T follicular helper cell (primary cell): ENCODE measurements at places on chromosomes 16 and 17.

GRCh38 chr17:60695960-60696359 lies 18.3 kb downstream of the BCAS3 start:
- no peak for DNase-seq

- DNase-seq = no peak
Observed at GRCh38 chr16:12899529-12900143, 1.8 kb upstream of the SHISA9 start.

GRCh38 chr17:64632194-64632593 lies 29.9 kb downstream of the SMURF2 start:
- DNase-seq = no peak

- no peak for DNase-seq
Observed at GRCh38 chr16:13315642-13316427, 414.4 kb downstream of the SHISA9 start.

GRCh38 chr17:75642182-75642783 lies 9.0 kb downstream of the SMIM5 start:
- DNase-seq = no peak

DNA sequence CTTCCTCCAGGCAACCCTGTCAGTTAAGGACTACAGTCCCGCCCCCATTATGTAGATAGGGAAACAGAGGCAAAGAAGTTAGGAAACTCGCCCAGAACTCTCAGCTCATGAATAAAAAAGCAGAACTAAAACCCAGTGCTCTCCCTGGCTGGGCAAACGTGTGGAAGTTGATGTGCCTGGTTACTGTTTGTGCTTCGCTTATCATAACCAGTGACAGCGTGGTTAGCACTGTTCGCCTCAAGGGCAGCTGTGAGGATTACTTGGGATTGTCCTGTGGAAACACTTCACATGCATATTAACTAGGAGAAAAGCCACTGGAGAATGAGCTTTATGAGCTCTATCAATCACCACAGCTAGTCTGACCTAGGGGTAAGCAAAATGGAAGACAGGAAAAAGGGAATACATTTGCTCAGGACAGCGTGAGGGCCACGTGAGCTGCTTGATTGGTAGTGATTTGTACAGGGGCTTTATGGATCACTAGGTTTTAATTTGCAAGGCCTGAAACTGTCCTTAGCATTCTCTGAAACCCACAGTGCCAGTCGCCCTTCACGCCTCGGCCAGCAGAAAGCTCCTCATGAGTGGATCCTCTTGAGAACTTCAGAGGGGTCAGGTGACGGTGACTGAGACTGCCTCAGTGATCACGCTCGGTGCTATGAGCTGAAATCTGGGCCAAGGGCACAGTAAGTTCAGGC lies 19.9 kb downstream of the CYB5D2 start:
- DNase-seq = no peak

- DNase-seq = no peak
Observed at GRCh38 chr17:35224436-35224835, 18.4 kb upstream of the SLFN5 start.

- no peak for DNase-seq
Observed at GRCh38 chr16:53100131-53100748, 45.4 kb downstream of the CHD9 start.

DNA sequence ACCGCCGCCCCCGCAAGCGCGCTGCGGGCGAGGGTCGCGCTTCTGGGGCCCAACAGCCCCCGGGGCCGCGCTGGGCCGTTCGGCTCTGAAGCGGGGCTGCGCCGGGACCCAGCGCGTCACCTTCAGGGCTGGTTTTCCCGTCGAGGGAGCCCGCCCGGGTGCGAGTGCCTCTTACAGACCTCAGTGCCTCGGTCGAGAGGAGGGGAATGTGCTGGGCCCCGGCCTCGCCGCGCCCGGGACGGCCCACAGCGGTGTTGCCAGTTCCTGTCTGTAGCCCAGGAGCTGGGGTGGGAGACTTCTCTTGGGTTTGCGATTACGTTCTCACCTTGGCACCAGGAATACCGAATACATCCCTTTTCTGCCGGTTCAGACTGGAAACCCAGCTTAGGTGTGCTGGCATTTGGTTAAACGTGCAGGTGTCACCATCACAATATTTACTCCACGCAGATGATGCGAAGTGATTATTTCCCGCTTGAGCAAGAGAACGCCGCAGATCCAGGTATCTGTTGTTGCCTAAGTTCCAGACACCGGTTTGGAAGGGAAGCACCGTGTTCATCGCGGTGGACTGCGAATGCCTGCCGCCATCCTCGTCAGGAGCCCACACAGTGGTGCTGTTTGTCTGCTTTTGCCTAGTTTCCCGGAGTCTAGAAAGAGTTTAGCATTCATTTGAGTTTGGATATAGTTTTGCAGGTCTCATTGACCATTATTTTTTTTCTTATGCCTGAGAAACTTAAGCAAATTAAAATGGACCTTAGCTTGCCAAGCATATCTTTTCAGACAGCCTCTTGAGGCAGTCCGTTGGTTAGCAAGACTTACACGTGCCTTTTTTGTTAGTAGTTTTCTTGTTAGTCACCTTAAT lies 914 bp downstream of the MAP1LC3B start:
- no peak for DNase-seq
